Activated CD4-positive, alpha-beta T cell treated with anti-CD3 and anti-CD28 coated beads for 4 hours (primary cell): ENCODE measurements at places on chromosomes 12 and 14.

DNA sequence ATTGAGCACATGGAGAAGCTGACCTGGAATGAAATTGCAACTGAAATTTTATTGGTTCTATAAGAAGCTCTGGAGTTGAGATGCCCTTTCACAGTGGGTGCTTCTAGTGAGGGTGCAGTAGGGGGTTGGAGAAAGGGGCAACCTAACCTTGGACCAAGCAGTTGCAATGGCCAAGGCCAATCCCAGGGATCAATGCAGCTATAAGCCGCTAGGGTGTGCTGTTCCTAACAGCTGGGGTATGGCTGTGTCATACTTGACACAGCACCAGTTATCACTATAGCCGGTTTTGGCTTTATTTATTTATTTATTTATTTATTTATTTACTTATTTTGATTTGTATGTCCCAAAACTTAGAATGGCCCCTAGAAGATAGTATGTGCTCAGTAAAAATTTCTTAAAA is 505.9 kb downstream of the FLRT2 start:
- no peak for DNase-seq

DNA sequence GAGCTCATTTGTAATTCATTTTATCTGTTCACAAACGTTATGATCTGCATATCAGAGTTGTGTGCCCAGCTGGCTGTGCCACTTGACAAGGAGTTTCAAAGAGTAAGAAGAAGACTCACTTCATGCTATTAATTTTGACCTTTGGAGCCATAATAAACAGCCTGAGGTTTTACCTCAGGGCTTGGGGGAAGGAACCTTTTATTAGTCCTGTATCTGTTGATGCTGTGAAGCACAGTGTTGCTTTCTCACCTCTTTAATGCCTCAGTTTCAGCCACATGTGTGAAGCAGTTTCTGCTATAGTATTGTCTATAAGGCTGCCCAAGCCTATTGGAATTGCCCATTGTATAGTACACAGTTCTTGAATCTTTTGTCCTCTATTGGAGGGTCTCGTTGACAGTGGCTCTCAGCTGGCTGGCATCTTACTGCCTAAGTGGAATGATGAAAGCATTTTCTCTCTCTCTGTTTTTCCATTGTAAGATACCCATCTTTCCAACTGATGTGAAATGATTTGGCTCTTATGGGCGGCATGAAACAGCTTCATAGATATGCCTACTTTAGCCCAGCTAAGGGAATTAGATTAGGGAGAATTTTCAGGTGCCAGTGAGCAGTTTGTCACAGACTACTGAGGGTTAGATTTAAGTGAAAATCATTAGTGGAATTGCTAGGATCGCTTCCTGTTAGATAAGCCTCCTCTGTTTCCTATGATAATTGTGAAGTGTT is 34.7 kb downstream of the GPATCH2L start:
- no peak for DNase-seq

- DNase-seq = no peak
Measured at GRCh38 chr12:19394385-19394784, 44.9 kb upstream of the AEBP2 start.

DNA sequence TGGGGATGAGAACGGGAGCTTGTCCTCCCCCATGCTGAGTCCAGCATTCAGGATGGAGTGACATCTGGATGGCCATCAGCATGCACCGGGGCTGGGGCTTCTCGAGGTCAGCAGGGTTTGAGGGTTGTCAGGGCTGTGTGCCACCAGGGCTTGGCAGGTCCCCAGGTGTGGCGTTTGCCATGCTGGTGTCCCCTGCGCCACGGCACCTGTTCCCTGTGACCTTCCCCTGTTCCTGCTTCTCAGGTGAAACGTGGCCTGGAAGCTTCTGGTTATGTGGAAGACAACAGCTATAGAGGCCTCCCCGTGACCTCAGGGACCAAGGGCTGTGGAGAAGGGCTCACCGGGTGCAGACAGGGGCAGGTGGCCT is 152.4 kb downstream of the KIF26A start:
- DNase-seq = no peak

DNA sequence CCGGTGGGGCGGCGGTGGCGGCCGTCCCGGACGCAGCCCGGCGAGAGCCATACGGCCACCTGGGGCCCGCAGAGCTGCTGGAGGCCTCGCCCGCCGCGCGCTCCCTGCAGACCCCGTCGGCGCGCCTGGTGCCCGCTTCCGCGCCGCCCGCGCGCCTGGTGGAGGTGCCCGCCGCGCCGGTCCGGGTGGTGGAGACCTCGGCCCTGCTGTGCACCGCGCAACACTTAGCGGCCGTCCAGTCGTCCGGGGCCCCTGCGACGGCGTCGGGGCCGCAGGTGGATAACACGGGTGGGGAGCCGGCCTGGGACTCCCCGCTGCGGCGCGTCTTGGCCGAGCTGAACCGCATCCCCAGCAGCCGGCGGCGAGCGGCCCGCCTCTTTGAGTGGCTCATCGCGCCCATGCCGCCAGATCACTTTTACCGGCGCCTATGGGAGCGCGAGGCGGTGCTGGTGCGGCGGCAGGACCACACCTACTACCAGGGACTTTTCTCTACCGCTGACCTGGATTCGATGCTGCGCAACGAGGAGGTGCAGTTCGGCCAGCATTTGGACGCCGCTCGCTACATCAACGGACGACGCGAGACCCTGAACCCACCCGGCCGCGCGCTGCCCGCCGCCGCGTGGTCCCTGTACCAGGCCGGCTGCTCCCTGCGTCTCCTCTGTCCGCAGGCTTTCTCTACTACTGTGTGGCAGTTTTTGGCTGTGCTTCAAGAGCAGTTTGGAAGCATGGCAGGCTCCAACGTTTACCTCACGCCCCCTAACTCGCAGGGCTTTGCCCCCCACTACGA is 716 bp downstream of the RIOX1 start:
- peak; percentile 69 for DNase-seq

- no peak for DNase-seq
Measured at GRCh38 chr12:25689996-25690501, 137.0 kb upstream of the LMNTD1 start.

- no peak for DNase-seq
Measured at GRCh38 chr14:34548472-34548981, 9.0 kb upstream of the EAPP start.
